ENCODE measurements at places on chromosomes 5 and 9.
A peak's percentile ranks its signal among the peaks of the same experiment; 100 is the strongest.

GRCh38 chr5:168810641-168811040 is 231.5 kb upstream of the PANK3 start:
- no peak for DNase-seq
- H3K27me3 ChIP-seq, result no peaks in the 10 kb centered on the region
- H3K4me1 ChIP-seq, result no peaks in the 10 kb centered on the region
- H3K36me3 ChIP-seq, result peaks cover 6% of the 10 kb centered on the region
- no peak overlapping the region for H3K4me3 ChIP-seq

DNA sequence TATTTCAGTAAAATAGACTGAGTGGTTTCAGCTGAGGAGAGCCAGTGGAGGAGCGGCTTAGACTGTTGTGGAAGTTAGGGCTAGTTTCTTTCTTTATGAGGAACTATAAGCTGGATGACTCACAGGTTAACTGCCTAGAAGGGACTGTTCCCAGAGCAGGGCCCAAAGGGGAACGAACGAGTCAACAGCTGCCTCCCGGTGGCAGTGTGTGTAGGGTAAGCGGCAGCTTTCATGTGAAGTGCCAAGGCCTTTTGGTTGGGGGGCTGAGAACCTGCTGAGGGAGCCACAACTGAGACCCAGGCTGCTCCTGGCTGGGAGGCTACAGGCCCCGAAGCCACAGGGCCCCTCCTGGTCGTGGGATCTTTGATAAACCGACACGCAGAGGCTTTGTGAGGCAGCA is 7.0 kb downstream of the SQSTM1 start:
- H3K4me3 ChIP-seq, result no peak overlapping the region
- H3K27ac ChIP-seq, result peak overlapping the region; percentile 50
- H3K27me3 ChIP-seq, result no peaks in the 10 kb centered on the region
- peaks cover 74% of the 10 kb centered on the region for H3K4me1 ChIP-seq

DNA sequence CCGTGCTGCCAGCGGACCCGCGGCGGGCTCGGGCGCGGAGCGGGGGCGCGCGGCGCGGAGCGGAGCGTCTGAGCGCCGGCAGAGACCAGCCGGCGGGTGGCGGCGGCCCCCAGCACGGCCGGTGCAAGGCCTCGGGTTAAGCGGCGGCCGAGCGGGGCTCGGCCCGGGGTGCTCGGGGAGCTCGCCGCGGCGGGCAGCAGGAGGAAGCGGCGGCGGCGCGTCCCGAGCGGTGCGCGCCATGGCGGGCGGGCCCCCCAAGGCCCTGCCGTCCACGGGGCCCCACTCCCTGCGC is 150 bp downstream of the SNX30 start:
- H3K36me3 ChIP-seq, result no peaks in the 10 kb centered on the region
- DNase-seq, result no peak
- peaks cover 65% of the 10 kb centered on the region for H3K4me1 ChIP-seq
- H3K27me3 ChIP-seq, result no peaks in the 10 kb centered on the region

GRCh38 chr9:84922051-84922450 is 252.5 kb downstream of the NTRK2 start:
- DNase-seq, result peak; percentile 21
- no peaks in the 10 kb centered on the region for H3K27me3 ChIP-seq
- H3K4me1 ChIP-seq, result peaks cover 8% of the 10 kb centered on the region
- H3K36me3 ChIP-seq, result no peaks in the 10 kb centered on the region
- no peak overlapping the region for H3K27ac ChIP-seq

DNA sequence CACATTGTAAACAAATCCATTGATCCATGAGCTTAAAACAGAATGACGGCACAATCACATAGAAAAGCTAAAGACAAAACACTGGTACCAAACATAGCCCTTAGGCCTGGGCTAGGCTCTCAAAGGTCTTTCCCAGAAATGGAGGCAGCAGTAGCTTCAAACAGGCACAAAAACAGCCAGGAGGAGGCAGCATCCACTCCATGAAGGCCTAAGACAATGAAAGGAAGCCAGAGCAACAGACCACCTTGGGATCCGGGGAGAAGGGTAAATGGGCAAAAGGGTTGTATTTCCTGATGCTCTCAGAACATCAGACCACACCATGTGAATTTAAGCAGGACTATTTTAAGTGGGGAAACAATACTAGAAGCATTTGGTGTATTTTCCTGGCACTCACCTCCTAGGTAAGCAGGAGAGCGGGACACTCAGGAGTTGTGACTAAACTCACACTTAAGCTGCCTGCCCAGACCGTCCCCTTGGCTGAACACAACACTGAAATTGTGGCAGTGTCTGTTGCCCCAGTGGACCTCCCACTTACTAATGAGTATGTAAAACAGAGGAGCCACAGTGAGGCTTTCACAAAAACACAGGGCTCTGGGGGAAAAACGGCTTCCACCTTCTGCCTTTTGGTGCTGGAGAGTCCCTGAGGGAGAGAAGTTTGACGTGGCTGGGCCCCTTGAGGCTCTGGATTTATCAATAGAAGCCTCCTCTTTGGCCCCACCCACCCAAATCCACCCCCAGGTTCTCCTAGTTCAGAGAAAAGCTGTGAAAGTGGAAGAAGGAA is 11.9 kb downstream of the GNPDA1 start:
- no peak overlapping the region for H3K4me3 ChIP-seq
- no peak for DNase-seq
- H3K27me3 ChIP-seq, result no peaks in the 10 kb centered on the region
- peaks cover 7% of the 10 kb centered on the region for H3K4me1 ChIP-seq
- H3K27ac ChIP-seq, result no peak overlapping the region

GRCh38 chr9:109478051-109478563 is 20.0 kb downstream of the PTPN3 start:
- H3K27ac ChIP-seq, result no peak overlapping the region
- DNase-seq, result no peak
- no peaks in the 10 kb centered on the region for H3K4me1 ChIP-seq
- H3K4me3 ChIP-seq, result no peak overlapping the region
- no peaks in the 10 kb centered on the region for H3K36me3 ChIP-seq

DNA sequence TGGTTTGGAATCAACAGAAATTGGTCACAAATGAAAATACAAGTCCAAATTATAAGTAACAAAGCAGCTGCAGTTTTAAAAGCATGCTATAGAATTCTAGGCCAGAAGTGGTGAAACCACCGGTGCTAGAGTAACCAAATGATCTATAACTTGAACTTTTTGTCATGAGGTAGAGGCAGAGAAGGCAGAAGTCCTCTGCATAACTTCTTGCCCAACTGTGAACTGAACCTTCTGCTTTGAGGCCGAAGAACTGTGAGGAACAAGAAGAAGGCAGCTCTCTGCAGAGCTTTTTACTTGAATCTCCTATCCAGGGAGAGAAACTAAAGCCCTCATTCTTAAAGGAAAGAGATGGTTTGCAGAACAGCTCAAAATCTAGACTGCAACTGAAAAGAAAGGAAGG is 36.2 kb upstream of the TENT2 start:
- no peaks in the 10 kb centered on the region for H3K36me3 ChIP-seq
- no peaks in the 10 kb centered on the region for H3K4me1 ChIP-seq
- DNase-seq, result no peak
- H3K27ac ChIP-seq, result no peak overlapping the region
- no peaks in the 10 kb centered on the region for H3K27me3 ChIP-seq
- no peak overlapping the region for H3K4me3 ChIP-seq

GRCh38 chr9:92564504-92564903 is 28.7 kb upstream of the ECM2 start:
- no peak overlapping the region for H3K27ac ChIP-seq
- H3K36me3 ChIP-seq, result no peaks in the 10 kb centered on the region
- peaks cover 28% of the 10 kb centered on the region for H3K4me1 ChIP-seq

- no peaks in the 10 kb centered on the region for H3K4me1 ChIP-seq
- no peak for DNase-seq
- no peaks in the 10 kb centered on the region for H3K36me3 ChIP-seq
- no peaks in the 10 kb centered on the region for H3K27me3 ChIP-seq
- no peak overlapping the region for H3K4me3 ChIP-seq
Observed at GRCh38 chr9:97315550-97315949, 8.1 kb downstream of the CCDC180 start.

DNA sequence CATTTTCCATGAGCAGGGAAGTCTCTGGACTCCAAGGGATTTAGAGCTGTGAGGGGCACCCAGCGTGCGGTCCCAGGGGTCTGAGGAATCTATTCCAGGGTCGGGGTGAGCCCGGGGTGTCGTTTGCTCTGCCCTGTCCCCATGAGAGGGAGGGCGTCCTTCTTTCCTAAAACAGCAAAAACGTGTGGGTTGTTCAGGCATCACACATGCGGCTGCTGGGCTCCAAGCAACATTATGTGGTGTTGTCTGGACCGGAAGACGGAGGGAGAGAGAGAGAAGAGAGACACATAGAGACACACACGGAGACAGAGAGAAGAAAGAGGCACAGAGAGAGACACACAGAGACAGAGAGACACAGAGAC is 42.7 kb upstream of the COL5A1 start:
- H3K4me3 ChIP-seq, result no peak overlapping the region
- H3K36me3 ChIP-seq, result no peaks in the 10 kb centered on the region
- no peak overlapping the region for H3K27ac ChIP-seq
- no peaks in the 10 kb centered on the region for H3K27me3 ChIP-seq
- peak; percentile 11 for DNase-seq
- no peaks in the 10 kb centered on the region for H3K4me1 ChIP-seq
